Activated CD4-positive, alpha-beta memory T cell treated with anti-CD3 and anti-CD28 coated beads, Interleukin-2, amount 10 ng/mL, durations not matched to agents 7 days and 5 days (primary cell): ENCODE measurements at places on chromosomes 11 and 22. TPM values are rescaled to one million over a fixed set of nuclear protein-coding genes. Genes with fewer than 3 reads are reported as not detected.
A peak's percentile ranks its signal among the peaks of the same experiment; 100 is the strongest.

DNA sequence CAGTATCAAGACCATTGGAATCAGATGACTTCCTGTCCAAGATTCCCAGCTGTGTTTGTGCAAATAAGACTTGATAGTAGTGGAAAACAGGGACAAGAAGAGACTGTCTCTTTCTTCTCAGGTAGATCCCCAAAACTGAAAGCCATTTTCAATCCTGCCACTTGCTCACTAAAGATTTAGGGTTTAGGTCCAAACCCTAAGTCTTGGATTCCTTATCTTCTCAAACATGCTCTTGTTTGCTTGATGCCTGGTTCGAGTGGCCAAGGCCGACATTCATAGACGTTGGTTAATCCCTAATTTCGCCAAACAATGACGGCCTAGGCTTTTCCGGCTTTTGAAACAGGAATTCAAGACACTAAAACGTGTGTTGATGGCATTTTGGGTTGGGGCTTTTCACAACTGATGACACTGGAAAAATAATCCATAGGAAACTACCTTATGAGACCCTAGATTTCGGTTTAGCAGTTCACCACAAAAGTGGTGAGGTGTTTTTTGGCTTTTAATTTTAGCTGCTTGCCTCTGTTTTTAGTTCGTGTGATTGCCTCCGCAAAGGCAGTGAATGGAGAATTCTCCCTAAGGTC, 1.0 kb upstream of the GTPBP1 start:
- no peak for DNase-seq

DNA sequence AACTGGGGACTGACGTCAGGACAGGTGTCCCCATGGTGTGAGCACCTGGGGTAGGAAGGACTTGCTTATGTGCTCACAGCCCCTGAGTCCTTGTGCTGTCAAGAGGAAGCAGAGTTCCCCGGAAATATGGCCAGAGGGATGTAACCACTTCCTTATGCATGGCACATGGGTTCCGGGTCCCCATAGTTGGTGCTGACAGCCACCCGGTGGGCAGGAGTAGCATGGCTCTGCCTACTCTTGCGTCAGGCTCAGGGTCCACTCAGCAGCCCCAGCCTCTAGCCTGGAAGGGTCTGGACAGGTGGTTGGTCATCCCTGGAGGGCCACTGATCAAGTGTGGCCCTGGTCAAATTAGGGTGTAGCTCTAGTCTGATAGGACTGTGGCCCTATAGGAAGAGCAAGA, 42.8 kb upstream of the CCND1 start:
- DNase-seq, result no peak

GRCh38 chr22:26548984-26549383, 36.7 kb upstream of the TFIP11 start:
- DNase-seq, result no peak

- no peak for DNase-seq
Observed at GRCh38 chr11:77661670-77662069, 24.1 kb upstream of the CLNS1A start.

GRCh38 chr11:44878711-44879110, 72.0 kb downstream of the TP53I11 start:
- DNase-seq, result no peak

GRCh38 chr11:111476956-111477355, 35.2 kb downstream of the BTG4 start:
- no peak for DNase-seq

DNA sequence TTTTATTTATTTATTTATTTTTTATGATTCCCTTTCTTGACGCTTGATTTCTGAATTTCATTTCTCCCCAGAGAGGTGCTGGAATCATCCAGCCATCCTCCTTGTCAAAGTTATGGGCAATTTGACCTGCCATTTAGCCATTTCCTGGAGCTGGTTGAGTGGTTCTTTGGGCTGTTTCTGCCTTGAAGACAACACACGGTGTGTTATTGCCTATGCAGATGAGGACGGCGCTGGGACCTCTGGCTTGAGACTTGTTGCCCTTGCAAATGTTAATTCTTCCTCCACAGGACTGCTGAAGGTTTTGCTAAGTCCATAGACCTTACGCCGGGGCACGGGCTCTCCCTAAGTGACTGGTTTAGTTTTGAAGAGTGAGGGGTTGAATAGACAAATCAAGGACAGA, 147.9 kb upstream of the PLET1 start:
- no peak for DNase-seq

GRCh38 chr11:59841514-59841913, 3.8 kb downstream of the CBLIF start:
- DNase-seq, result no peak

GRCh38 chr11:121703201-121703600, 250.4 kb upstream of the SORL1-AS1 start:
- DNase-seq, result no peak

- DNase-seq, result no peak
Observed at GRCh38 chr22:17597217-17597616, 31.3 kb downstream of the ATP6V1E1 start.

DNA sequence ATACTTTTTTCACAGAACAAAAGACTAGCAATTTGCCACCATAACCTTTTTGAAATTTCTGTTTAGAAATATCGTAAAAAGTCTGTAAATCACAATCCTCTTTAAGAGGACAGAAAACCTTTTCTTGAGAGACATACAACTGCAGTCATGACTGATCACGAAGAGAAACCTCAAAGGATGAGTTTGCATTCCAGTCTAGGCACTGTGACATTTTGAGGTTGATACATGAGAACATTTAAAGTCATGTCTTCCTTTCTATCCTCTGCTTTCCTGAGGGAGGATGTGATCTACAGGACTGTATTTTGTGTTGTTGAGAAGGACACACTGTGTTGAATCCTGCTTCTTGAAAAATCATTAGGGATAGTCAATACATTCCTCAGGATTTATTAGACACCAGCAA, 476.7 kb upstream of the CCDC179 start:
- no peak for DNase-seq

GRCh38 chr11:17294033-17294432, 17.5 kb downstream of the NUCB2 start:
- no peak for DNase-seq

GRCh38 chr11:63567044-63567840, 4.1 kb upstream of the PLAAT2 start:
- peak; percentile 72 for DNase-seq

DNA sequence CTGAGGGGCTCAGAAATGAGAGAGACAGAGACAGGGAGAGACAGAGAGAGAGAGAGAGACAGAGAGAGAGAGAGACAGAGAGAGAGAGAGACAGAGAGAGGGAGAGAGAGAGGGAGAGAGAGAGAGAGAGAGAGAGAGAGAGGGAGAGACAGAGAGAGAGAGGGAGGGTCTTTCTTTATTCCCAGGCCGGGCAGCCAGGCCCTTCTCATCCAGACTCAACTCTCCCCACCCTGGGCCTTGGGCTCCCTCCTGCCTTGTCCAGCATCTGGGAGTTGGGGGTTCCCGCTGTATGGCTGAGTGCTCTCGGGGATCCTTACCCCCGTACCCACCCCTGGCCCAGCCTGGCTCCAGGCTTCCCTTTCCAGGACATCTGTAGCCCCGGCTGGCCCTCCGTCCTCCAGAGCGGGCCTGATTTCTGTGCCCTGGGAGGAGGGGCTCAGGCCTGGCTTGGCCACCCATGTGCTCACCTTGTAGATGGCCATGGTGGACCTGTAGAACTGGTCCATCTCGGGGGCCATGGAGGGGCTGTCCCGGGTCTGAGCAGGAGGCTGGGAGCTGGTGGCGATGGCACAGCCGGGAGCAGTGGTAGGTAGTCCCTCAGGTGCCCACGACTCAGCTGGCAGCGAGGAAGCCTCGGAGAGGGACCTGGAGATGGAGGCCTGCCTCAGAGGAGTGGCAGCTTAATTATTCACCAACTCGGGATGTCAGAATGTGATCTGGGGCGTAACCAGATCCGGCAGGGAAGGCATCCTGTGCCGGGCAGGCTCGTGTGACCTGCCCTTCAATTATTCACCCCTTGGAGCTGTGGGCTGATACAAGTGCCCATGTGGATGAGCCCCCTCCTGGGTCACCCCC, at the start of gene BAIAP2L2:
Gene BAIAP2L2, minus strand, starts transcription at position 677 of the 855 bp plus-strand sequence. Its CDS starts 159 bp downstream, at position 518.
- no peak for DNase-seq

DNA sequence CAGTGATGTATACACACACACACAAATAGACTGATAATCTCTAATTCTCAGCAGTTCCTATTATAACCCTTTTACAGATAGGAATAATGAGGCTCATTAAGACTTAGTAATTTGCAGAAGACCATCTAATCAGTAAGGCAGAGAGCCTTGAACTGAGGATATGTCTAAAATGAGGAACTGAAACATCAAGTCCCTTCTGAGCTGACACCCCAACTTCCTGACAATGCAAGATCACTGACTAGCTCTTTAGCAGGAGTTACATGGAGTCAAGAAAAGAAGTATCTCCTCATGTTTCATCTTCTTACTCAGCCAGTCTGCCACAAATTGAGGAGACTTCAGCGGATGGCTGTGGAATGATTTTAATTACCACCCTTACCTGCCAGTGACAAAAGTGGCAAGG, 193.0 kb downstream of the MSANTD4 start:
- DNase-seq, result no peak

DNA sequence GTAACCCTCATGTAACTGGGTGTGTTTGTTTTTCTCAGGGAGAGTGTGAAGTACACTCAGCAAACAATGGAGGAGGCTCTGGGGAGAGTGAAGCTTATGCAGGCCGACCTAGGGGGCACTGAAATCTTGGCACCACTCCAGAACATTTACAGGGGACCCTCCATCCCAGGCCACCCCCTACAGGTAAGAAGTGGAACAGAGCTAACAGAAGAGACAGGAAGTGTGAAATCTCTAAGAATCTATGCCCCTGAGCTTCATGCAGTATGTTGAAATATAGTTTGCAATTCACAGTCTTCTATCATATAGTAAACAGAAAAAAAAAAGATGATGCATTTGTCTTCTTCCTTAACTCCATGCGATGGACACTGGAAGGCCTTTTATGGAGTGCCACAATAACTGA, 8.4 kb downstream of the VWA5A start:
- no peak for DNase-seq

The PKDREJ gene
- total RNA-seq, result not detected

The INS gene
- not detected for total RNA-seq

The MS4A7 gene
- total RNA-seq, result not detected

The RHOD gene
- total RNA-seq, result 0.33 TPM

The VPS11 gene
- total RNA-seq, result 30.6 TPM

The POTEH gene
- total RNA-seq, result not detected

The LRRC74B gene
- not detected for total RNA-seq

The TIMP3 gene
- total RNA-seq, result not detected

The CASP12 gene
- total RNA-seq, result 0.83 TPM
